ENCODE measurements at places on chromosomes 7 and 10. TPM values are rescaled to one million over a fixed set of nuclear protein-coding genes. Genes with fewer than 3 reads are reported as not detected.
A peak's percentile ranks its signal among the peaks of the same experiment; 100 is the strongest.

- H3K27ac ChIP-seq: no peak overlapping the region
- no peak overlapping the region for H3K4me3 ChIP-seq
- H3K36me3 ChIP-seq: no peaks in the 10 kb centered on the region
Measured at GRCh38 chr10:95451568-95452524, 109.3 kb downstream of the SORBS1 start.

DNA sequence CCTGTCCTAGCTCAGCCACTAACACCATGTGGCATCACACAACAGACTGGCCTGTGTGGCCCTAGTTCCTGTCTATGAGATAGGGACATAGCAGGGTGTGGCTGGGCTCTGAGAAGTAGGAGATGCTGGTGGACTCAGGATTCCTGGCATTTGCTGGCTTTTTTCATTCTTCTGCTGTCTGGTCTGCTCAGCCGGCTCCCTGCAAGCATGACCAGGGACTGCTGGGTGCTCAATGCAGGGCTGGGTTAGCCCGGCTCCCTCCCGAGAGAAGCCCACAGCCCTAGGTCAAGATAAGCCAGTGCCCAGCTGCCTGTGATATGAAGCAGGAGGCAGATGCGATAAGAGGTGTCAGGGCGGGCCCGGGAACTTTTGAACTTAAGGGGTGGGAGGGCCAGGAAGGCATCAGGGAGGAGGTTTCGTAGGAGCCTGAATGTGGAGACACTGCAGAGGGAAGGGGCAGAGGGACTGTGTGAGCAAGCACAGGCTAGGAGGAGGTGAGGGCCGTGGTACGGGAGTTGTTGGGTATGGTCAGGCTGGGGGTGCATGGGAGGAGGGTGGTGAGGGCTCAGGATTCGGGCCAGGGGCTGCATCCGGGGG lies 3.5 kb downstream of the AQP1 start:
- no peak for DNase-seq
- H3K4me3 ChIP-seq: no peak overlapping the region
- no peak overlapping the region for H3K27ac ChIP-seq
- no peaks in the 10 kb centered on the region for H3K27me3 ChIP-seq
- H3K4me1 ChIP-seq: no peaks in the 10 kb centered on the region

GRCh38 chr10:86253091-86254072 lies 113.2 kb downstream of the GRID1 start:
- H3K4me1 ChIP-seq: no peaks in the 10 kb centered on the region
- peaks cover 4% of the 10 kb centered on the region for H3K27me3 ChIP-seq
- no peaks in the 10 kb centered on the region for H3K36me3 ChIP-seq
- peak; percentile 15 for DNase-seq
- H3K4me3 ChIP-seq: no peak overlapping the region

- no peak overlapping the region for H3K27ac ChIP-seq
- H3K27me3 ChIP-seq: peaks cover 2% of the 10 kb centered on the region
- H3K4me1 ChIP-seq: no peaks in the 10 kb centered on the region
- DNase-seq: no peak
Measured at GRCh38 chr10:110827410-110827809, 44.3 kb upstream of the PDCD4 start.

Gene JAKMIP3
- 0.19 TPM for total RNA-seq

Measured in activated CD8-positive, alpha-beta memory T cell treated with anti-CD3 and anti-CD28 coated beads, Interleukin-2, amount 10 ng/mL, durations not matched to agents 7 days and 5 days (primary cell).